Nephron progenitor cell (in vitro differentiated cells): ENCODE measurements at places on chromosomes 6 and 20.
A peak's percentile ranks its signal among the peaks of the same experiment; 100 is the strongest.

GRCh38 chr6:124960757-124961463 is 1.3 kb upstream of the RNF217 start:
- no peak for DNase-seq

DNA sequence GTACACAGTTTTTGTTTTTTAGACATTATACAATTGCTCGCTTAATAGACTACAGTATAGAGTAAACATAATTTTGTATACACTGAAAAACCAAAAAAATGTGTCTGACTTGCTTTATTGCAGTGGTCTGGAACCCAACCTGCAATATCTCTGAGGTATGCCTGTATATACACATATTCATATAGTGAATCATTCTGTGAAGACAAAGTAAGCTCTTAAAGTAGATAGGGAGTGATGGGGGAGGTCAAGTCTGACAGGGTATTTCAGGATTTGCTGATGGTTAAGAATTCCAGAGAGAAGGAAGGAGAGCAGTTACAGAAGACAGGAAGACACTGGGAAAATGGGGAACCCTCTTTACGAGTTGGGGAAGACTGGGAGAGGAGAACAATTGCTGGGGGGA is 417.9 kb downstream of the CD109 start:
- DNase-seq = no peak

- DNase-seq = peak; percentile 20
Observed at GRCh38 chr20:52031563-52032303, 159.8 kb downstream of the ZFP64 start.

- DNase-seq = no peak
Observed at GRCh38 chr6:144310765-144311164, 25.6 kb downstream of the UTRN start.

- DNase-seq = no peak
Observed at GRCh38 chr6:138434925-138435324, 30.9 kb downstream of the HEBP2 start.

- DNase-seq = no peak
Observed at GRCh38 chr6:157246048-157246630, 77.2 kb downstream of the TMEM242 start.

- peak; percentile 57 for DNase-seq
Observed at GRCh38 chr6:35363293-35363750, 21.0 kb downstream of the PPARD start.

DNA sequence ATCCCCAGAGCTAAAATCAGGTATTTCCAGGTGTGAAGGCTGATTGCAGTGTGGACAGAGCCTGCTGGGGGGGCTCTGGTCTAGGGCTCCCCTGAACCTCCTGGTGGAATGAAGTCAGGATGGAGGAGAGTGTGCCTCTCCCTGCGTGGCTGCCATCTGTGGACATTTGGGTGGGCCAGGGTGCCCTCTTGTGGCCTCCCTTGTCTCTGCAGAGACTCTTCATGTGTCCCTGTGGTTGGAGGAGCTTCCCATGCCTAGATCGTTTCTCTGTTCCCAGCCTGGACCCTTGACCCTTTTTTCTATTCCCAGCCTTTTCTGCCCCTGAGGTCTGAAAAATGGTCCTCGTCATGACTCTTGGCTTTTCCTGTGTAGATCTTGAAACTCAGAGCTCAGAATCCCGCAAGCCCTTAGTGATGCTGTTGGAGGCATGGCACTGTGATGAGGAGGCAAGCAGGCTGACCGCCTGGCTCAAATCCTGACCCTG is 9.9 kb upstream of the PSMF1 start:
- DNase-seq = peak; percentile 70

DNA sequence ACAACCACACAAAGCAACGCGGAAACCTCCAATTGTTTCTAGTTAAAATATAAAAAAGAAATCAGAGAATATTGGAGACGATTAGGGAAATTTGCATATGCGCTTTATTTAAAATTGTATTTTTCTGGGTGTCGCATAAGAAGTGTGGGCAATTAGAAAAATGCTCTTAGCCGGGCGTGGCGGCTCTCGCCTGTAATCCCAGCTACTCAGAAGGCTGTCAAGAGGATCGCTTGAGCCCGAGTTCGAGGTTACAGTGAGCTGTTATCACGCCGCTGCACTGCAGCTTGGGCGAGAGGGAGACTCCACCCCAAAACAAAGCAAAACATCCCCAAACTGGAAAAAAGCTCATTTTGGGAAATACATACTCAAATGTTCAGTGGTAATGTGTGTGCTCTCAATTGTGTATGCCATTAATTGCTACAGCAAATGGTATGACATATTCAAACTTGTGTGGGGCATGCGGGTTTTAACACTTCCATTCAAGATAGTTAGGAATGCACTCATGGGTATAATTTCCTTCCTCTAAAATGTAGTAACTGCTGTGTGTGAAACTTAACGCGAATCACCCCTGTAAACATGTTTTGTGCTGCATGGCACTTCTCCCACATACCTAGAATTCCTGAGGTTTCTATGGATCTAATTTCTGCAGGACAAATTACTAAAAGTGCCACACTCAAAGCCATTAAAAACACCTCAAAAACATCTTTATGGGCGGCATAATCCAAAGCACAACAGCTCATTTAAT is 54.7 kb upstream of the HFE start:
- DNase-seq = no peak

DNA sequence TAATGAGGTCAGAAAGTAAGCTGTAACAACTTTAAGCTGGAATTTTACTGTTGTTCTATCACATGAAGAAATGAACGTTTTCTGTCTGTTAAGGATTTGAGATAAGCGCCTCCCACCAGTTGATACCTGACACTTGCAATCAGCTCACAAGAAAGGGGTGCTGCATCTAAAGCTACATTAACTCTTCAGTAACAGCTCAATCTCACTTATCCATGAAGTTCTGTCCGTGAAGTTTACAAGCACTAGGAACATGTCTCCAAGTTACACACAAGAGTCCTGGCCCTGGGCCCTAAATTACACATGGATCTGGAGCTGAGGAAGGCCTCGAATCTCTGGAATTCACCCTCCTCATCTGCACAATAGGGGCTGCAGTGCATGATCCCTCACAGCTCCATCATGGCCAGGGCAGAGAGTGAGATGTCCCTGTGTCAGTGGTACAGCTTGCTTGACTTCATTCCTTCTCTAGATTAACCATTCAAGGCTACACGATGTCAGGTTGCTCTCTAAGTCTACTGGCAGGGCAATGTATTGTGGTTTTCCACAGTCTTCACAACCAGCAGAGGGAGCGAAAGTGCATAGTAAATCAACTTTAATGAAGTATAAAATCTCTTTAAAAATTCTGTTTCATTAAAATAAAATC is 182.4 kb upstream of the MCHR2 start:
- DNase-seq = no peak

DNA sequence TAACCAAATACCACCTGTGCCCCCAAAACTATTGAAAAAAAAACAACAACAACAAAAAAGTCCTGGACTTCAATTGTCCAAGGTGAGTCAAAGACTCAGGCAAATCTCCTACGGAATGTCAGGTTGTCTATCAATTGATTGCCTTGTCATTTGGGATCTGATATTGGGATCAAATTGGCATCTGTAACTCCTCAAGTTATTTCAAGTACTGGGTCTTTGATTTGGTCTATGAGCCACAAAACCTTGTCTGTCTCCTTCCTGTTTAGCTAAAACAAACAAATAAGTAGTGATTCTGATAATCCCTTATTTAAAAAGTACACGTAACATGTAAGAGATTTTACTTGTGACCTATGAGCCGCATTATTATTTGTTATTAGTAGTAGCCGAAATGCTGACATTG is 231.6 kb upstream of the ZNF217 start:
- DNase-seq = no peak

DNA sequence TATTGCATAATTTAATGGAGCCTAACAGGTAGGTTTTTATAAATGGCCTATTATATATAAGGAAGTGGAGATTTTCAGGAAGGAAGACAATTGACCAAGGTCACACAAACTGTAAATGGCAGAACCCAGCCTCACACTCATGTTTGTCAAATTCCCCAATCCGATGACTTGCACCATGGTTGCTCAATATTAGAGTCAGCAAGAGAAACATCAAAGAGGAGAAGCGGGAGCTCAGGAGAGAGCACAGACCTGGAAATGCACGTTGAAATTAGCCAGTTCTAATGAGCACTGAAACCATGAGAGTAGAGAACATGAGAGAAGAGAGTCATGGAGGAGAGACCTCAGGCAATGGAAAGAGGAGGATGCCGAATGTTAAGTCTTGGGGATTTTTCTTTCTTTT is 13.5 kb upstream of the MLIP start:
- no peak for DNase-seq

- no peak for DNase-seq
Observed at GRCh38 chr20:61297986-61298385, 45.9 kb downstream of the CDH4 start.
